ENCODE measurements at places on chromosomes 6 and 20. TPM values are rescaled to one million over a fixed set of nuclear protein-coding genes. Genes with fewer than 3 reads are reported as not detected.

GRCh38 chr6:27720607-27721580 lies 191.3 kb downstream of the OR2B2 start:
- H3K4me3 ChIP-seq: no peak overlapping the region
- H3K27ac ChIP-seq: no peak overlapping the region
- no peak for DNase-seq
- H3K36me3 ChIP-seq: no peaks in the 10 kb centered on the region
- no peaks in the 10 kb centered on the region for H3K27me3 ChIP-seq

GRCh38 chr6:31770860-31771259 lies 6.3 kb downstream of the VWA7 start:
- no peaks in the 10 kb centered on the region for H3K36me3 ChIP-seq
- DNase-seq: no peak
- no peak overlapping the region for H3K27ac ChIP-seq
- H3K4me1 ChIP-seq: peaks cover 27% of the 10 kb centered on the region
- no peaks in the 10 kb centered on the region for H3K27me3 ChIP-seq

Gene MYT1
- total RNA-seq: not detected

Gene SLC17A3
- total RNA-seq: not detected

Gene FAM162B
- total RNA-seq: not detected

DNA sequence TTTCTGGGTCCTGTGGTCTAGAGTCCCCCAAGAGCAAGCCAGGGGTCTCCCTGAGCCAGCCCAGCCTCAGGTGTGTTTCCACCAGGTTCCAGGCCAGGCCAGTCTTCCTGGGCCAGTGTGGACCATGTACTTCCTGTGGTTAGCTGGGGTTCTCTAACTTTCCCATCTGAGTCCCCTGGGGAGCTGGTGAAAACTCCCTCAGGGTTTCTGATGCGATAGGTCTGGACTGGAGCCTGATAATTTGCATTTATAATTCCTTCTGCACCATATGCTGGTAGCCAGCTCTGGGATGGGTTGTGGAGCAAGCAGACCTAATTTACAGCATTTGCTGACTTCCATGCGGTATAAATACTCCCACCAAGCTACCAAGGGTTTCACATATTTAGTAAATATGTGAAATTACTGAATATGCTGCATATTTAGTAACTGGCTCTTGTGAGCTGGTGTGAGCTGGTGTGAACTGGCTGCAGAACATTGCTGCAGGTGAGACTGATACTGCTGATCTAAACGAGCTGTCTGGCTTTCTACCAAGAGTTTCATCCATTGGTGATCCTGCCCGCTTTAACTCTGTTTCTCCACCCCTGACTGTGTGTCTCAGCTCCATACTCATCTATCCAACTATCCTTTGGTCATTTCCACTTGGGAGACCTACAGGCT lies 62.6 kb downstream of the RIN2 start:
- no peaks in the 10 kb centered on the region for H3K4me1 ChIP-seq
- no peak for DNase-seq
- no peak overlapping the region for H3K4me3 ChIP-seq
- no peak overlapping the region for H3K27ac ChIP-seq
- H3K36me3 ChIP-seq: no peaks in the 10 kb centered on the region

DNA sequence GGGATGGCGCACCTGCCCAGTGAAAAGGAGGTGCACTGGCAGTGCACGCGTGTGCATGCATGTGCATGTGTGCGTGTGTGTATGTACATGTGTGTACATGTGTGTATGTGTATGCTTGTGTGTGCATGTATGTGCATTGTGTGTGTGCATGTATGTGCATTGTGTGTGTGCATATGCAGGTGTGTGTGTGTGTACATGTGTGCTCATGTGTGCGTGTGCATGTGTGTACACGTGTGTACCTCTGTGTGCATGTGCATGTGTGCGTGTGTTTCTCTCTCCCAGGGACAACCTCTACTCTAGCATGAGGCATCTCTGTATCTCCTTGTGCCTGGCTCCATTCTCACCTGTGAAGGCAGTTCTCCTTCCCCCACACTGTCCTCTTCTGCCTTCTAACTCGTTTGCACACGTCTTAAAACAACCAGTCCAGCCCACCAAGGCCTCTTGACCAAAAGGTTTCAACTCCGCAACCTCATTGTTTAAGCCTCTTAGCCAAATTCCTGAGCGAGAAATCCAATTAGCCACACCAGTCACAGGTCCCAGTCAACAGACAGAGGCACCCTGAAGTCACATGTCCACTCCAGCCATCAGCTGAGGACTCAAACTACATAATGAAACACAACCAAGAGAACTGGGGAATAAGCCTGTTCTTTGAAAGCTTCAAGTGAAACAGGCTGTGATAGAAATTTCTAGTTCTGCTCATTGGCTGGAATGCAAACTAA lies 103.5 kb upstream of the PTPRT start:
- H3K4me1 ChIP-seq: no peaks in the 10 kb centered on the region
- no peaks in the 10 kb centered on the region for H3K36me3 ChIP-seq
- H3K27me3 ChIP-seq: no peaks in the 10 kb centered on the region
- no peak for DNase-seq
- H3K4me3 ChIP-seq: no peak overlapping the region
- H3K27ac ChIP-seq: no peak overlapping the region

Data from naive thymus-derived CD4-positive, alpha-beta T cell (primary cell).